Stimulated activated CD4-positive, alpha-beta T cell treated with anti-CD3 and anti-CD28 coated beads, Interleukin-2, amount 100 ng/mL, for 24 hours (primary cell): ENCODE measurements at places on chromosomes 7 and 10.

- DNase-seq, result no peak
Observed at GRCh38 chr10:62746951-62747729, 57.4 kb upstream of the ADO start.

GRCh38 chr10:72503241-72503640 lies 122.6 kb downstream of the MICU1 start:
- no peak for DNase-seq

- DNase-seq, result no peak
Observed at GRCh38 chr7:138821912-138822311, 23.9 kb upstream of the ATP6V0A4 start.

- DNase-seq, result no peak
Observed at GRCh38 chr7:157549612-157550299, 213.0 kb downstream of the DNAJB6 start.

GRCh38 chr7:81526971-81527370 lies 242.9 kb downstream of the HGF start:
- DNase-seq, result no peak

DNA sequence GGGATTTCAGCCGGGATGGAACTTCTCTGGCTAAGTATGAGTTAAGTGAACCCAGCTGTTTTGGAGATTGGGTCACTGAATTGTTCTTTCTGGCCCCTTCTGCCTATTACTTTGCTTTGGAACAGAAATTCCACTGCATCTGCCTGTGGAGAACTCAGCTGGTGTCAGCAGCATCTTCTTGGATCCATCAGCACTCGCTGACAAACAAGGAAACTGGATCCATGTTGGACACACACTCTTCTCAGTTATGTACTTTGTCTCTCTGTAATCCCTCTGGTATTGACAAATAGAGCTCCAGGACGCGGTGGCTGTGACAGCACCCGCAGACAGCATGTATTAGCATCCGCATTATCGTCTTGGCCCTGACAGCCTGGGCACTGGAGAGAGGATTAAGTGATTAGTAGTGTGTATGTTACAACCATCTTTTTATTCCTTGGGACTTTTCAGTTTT lies 73.0 kb upstream of the BMPER start:
- no peak for DNase-seq
